ENCODE measurements at places on chromosomes 7 and 10.
A peak's percentile ranks its signal among the peaks of the same experiment; 100 is the strongest.

DNA sequence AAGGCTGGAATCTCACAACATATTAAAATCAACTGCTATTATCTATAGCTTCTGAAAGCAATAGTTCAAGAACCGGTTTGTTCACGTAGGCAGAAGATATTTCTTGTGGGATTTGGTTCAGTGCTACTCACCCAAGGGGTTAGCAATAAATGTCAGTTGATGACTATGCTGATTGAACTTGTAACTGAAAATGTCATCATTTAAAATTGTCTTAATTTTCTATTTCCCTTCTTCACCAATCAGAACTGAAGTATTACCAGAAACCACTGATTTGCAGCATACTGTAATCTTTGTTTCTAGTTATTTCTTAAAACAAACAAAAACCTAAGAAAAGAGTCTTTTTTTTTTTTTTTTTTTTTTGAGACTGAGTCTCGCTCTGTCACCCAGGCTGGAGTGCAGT, 46.1 kb downstream of the CPEB3 start:
- no peak for DNase-seq

DNA sequence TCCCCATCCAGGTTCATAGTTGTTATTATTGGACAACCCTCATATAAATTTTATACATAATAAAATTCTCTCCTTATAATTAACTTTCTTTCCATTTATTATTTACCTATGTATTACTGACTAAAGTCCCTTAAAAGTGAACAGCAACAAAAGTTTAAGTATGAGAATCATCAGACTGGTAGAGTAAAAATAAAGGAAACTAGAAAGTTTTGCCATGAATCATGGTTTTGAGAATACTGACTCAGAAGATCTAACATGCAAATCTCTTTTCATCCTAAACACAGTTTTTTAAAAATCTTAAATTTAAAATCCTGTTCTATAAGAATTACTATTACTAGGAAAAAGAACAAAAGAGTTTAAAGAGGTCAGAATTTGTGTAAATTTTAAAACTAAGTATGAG, 32.1 kb downstream of the HERC4 start:
- DNase-seq, result no peak

GRCh38 chr10:24027107-24027506, 181.8 kb upstream of the KIAA1217 start:
- DNase-seq, result no peak

DNA sequence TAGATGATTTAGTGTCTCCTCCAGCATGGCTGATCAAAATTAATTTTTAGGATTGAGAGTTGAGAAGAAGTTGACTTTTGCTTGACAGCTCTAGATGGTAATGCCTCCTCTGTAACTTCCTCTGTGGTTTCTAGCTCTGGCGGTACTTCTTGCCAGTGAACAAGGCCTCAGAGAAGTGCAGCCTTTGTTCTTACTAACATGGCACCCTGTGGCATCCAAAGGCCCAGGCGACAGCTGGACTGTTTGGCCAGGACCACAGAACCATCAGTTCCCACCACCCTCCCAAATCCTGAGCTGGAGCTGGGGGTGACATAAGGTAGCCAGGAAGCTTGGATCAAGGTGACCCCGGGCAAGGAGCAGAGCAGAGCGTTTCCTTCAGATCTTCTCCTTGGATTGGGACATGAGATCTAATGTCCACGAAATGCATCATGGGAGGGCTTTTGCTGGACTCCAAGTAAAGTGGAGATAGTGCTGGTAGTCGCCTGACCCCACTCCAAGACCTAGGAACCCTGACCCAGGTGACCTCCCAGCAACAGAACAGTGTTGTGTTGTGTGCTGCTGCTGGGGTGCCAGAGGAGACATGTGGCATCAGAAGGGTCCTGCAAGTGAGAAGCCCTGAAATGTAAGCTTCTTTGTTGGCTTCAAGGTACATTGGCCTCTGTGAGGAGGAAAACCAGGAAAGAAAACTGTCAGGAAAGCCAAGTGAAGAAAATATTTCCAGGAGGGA, 41.8 kb downstream of the APBB1IP start:
- DNase-seq, result no peak

GRCh38 chr10:44194435-44194834, 190.5 kb downstream of the CXCL12 start:
- DNase-seq, result no peak

- no peak for DNase-seq
Measured at GRCh38 chr10:110980807-110981206, 61.4 kb downstream of the SHOC2 start.

GRCh38 chr7:27156508-27156898, at the start of gene HOXA7:
Gene HOXA7, minus strand, starts transcription at chr7:27156675. Its CDS starts 130 bp downstream, at chr7:27156545.
- peak; percentile 84 for DNase-seq

- DNase-seq, result no peak
Measured at GRCh38 chr7:131384286-131384635, 56.6 kb downstream of the MKLN1 start.

DNA sequence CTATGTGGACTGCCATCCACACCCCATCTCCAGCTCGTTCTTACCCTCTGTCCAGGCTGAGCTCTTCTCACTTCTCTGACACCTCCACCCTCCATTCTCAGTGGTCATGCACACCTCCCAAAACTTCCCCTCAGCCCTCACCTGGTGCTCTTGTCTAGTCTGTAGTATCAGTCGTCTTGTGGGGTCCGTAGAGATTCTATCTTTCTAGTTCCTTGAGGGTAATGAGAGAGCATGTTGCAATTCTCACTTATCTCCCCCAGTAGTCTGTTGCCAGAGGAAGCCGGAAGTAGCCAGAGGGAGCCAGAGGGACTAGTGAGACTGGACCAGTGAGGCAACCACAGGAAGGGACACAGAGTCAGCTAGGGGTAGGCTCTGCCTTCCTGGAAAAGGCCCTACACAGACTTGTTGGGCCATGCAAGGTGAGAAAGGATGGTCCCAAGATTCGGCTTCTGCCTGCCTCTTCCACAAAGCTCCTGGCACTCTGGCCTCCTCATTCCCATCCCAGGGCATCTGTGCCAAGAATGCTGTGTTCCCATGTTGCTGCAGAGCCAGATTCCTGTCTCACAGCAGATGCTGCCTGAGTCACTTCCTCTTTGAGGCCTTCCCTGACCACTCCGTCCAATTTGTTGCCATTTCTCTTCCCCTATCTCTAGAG, 50.6 kb upstream of the DUSP5 start:
- DNase-seq, result no peak

DNA sequence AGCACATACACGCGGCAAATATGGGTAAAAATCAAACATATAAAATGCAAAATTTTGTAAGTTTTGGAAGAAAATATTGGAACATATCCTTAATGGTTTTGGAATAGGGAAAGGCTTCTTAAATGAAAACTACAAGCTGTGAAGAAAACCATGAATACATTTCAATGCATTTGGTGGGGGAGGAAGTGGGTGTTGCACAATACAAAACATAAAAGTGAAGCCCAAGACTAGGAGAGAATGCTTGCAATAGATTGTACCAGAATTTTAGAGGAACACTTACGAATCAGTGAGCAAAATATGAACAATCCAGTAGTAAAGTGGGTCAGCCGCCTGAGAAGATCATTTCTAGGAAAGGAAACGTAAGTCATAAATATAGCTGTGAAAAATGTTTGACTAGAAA, 322.6 kb upstream of the MKI67 start:
- DNase-seq, result no peak

DNA sequence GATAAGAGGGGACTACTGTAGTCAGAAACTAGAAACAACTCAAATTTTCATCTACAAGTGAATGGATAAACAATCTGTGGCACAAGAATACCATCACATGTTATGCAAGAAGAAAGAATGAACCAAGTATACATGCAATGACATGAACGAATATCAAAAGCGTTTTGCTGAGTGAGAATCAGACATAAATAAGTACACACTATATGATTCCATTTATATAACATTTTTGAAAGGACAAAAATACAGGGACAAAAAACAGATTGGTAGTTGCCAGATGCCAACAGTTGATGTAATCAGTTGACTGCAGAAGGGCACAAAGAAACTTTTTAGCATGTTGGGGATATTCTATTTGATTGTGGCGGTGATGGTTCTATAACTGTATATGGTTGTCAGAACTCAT, 33.6 kb downstream of the CTNNA3 start:
- no peak for DNase-seq

DNA sequence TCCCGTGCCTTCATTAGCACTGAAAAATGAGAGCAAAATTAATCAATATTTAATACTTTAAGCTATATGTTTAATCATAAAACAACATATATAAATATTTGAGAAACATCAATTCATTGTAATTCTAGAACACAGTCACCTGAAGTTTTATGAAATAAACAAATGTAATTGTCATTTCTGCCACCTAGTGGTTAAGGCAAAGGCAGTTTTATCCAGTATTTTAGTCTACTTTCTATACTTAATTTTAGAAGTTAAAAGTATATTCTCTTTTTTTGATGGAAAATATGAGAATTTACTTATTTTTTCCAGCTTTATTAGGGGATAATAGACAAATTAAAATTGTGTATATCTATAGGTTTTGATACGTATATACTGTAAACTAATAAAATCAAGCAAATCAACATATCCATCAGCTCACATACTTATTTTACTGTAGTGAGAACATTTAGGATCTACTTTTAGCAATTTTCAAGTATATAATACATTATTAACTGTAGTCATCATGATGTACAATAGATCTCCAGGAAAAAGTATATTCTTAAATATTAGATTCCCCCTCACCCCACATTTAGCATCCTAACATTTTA, 16.9 kb downstream of the PCGF6 start:
- DNase-seq, result peak; percentile 39

DNA sequence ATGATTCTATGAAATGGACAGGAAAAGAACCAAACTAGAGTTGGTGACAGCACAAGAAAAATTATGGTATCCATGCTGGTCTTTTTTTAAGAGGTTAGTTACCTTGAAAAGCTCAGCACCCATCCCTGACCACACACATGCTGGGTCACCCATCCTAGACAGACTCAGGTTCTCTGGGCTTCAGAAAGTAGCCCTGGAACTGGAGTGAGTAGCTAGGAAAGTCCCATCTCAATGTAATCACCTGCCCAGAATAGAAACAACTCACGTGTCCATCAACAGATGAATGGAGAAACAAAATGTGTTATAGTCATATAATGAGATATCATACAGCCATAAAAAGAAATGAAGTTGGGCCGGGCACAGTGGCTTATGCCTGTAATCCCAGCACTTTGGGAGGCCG, 37.0 kb downstream of the GSDME start:
- DNase-seq, result no peak

DNA sequence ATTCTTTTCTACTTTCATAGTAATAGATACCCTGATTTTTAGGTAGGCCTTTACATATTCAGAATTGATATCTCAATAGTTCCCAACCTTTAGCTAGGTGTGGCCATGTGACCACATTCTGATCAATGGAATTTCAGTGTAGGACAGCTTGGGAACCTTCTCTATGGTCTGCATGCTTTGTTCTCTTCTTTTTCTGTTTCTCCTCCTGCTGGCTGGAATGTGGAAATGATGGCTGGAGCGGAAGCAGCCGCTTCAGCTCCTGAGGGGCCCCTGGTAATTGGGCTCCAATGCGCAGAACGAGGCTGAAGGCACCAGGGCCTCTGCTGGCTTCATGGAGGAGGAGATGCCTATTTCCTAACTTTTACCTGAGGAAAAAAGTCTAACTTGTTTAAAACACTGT, 152.6 kb downstream of the ZMYND11 start:
- DNase-seq, result peak; percentile 80

DNA sequence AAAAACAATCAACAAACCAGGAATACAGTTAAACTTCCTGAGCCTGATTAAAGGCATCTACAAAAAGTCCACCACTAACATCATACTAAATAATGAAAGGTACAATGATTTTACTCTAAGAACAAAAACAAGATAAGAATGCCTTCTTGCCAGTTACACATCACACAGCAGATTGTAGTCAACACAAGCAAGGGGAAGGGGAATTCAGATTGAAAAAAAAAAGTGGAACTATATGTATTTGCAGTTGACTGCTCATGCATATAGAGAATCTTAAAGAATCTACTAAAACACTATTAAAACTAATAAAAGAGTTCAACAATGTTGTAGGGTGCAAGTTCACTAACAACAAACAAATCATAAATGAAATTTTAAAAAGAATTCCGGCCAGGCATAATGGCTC, 28.5 kb downstream of the ZNF33B start:
- DNase-seq, result no peak

DNA sequence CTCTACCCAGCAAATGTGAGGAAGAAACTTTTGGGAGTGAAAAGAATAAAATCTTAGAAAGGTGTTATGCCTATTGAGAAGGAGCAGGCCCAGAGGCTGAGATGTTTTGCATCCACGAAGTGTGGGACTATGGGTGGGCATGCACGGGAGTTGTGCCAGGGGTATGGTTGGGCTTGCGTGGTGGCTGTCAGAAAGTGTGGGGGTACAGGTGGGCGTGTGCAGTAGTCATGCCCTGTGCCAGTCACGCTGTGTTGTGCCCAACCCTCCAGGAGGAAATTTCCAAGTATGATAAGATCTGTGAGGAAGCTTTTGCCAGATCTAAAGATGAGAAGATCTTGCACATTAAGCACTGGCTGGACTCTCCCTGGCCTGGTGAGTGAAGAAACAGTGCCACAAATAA, 52.9 kb upstream of the ZMIZ2 start:
- DNase-seq, result no peak

DNA sequence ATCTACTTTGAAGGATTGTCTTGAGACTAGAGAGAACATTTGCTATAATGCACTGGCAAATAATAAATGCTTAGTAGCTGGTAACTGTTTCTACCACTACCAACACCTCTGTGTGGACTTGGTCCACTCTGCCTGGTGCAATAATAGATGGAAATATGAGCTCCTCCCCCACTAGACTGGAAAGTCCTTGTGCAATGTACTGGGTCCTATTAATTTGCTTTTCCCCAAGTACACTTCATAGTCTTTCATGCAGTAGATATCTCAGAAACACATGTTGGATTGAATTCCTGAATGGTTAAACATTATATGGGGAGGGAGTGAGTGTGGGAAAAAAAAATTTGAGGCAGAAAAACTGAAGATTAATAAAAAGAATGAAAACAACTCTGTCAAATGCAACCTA, 119.3 kb downstream of the C10orf90 start:
- DNase-seq, result no peak

GRCh38 chr10:89047397-89047796, 56.8 kb downstream of the FAS start:
- DNase-seq, result no peak

DNA sequence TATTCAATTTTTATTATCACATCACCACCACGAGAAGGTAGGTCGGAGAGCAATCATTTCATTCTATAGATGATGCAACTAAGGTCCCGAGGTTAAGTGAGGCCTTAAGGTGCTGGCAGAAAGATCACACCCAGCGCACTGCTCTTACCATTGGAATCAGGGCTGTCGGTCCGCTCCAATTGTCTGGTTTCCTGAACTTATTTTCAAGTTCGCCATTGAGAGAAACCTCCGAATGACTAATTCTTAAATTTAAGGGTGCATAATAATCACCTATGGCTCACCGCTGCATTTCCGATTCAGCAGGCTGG, 625 bp upstream of the GSTO2 start:
- no peak for DNase-seq

Measured in GM23338 (cell line).